ENCODE measurements at places on chromosomes 16 and 17.

DNA sequence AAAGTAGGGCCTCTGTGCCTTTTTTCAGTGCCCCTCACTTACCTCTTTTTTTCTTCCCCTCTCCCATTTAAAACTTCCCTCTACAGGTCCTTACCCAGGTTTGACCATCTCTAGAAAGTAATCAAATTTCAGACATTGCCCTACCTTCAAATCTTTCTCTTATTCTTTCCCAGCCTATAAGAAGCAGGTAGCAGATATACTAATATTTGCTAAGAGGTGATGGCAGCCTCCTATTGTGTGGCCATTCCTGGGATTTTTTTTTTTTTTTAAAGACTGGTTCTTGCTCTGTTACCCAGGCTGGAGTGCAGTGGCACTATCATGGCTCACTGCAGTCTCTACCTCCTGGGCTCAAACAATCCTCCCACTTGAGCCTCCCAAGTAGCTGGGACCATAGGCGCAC, 111.1 kb upstream of the HAS3 start:
- DNase-seq, result no peak

GRCh38 chr16:79595931-79596450, 4.5 kb downstream of the MAF start:
- DNase-seq, result no peak

- DNase-seq, result no peak
Observed at GRCh38 chr17:44768505-44769142, 9.8 kb downstream of the ADAM11 start.

- DNase-seq, result no peak
Observed at GRCh38 chr17:73705594-73705993, 61.3 kb upstream of the SDK2 start.

DNA sequence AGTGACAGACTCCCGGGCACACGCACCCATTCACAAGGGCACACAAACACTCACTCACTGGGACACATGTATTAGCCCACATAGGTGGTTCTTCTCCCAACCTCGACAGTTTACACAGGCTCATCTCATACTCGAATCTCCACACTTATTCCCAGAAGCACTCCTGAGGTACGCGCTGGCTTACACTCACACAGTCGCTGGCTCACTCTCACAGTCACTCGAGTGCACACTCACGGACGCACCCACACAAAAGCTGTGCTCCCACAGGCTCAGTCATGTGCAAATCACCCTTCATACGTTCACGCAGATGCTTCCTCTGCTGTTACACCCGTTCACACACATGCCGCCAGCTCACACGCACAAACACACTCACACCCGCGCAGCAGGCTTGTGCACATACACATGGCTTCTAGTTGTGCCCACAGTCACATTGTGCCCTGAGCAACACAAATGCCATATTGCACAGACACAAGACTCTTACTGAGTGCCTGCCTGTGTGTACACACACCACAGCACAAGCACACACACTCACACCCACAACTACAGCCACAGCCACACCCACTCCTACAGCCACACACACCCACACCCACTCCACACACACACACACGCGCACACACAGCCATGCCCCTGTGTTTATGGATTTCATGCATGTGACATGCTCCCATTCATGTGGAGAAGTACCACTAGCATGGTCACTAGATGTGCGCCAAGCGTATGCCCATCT, 8.4 kb upstream of the PRR29 start:
- DNase-seq, result no peak

DNA sequence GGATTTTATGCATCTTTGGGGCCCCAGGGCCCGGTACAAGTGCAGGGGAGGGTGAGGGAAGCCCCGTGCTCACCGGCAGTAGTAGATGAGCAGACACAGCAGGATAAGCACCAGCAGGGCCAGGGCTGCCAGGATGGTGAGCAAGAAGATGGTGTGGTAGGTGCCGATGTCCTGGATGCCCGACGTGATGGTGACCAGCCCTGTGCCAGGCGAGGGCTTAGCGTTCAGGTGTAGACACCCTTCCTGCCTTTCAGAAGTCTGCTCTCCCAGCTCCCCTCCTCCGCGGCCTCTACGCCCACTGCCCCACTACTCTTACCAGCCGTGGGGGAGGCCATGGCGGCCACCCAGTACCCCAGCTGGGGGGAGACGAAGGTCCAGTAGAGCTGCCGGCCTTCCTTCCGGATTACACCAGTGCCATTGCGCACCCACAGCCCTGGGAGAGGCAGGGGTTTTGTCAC, 8.0 kb downstream of the FAM171A2 start:
- no peak for DNase-seq

DNA sequence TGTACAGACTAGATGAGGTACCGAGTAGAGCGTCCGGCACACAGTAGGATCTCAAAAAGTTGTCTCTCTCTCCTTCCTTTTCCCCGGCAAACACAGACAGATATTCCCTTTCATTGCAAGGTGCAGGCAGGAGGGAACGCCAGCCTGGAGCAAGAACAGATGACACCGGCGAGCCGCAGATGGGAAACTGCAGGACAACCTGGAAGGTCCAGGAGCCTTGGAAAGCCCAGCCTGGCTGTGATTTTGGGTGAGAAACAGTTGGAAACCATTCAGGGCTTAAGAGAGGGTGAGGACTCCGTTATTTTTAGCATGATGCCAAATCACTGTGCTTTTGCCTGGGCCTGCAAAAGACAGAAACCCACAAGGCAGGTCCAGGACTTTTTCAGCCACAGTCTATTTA, 7.3 kb downstream of the CDH11 start:
- DNase-seq, result no peak

GRCh38 chr16:80023865-80024264, 423.3 kb upstream of the MAF start:
- DNase-seq, result no peak

DNA sequence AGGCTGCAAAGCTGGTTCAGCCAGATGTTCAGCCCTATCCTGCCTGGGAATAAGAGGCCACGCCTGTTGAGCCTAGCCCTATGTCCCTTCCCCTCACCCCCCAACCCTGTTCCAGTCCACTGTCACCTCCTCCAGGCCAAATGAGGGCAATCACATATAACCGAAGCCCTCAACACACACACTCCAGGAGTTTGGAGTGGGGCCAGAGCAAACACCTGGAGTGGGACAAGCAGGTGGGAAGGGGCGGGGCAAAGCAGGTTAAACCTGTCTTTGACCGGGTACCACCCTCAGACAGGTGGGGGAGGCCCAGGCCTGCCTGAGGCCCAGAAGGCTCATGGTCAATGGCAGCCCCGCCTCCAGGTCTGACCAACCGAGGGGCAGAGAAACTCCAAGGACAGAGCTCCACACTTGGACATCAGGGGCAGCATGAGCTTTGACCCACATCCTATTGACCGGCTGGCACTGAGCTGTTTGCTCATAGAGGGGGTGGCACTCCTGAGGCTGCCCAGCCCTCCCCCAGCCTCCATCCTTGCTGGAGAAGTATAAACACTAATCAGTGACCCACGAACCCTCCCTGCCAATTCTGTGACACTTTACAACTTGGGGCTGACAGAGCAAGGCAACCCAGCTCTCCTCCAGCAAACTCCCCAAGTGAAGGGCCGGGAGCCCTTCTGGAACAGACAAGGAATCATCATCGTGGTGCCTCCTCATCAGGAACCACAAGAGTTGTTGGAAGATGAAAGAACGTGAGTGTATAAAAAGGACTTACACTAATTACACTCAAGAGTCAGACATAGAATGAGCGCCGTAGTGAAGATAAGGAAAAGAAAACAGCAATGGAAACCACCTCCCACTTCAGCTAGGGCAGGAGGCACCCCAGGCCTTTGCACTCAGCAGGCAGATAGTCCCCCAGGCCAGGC, 1.5 kb downstream of the ESRP2 start:
- no peak for DNase-seq

DNA sequence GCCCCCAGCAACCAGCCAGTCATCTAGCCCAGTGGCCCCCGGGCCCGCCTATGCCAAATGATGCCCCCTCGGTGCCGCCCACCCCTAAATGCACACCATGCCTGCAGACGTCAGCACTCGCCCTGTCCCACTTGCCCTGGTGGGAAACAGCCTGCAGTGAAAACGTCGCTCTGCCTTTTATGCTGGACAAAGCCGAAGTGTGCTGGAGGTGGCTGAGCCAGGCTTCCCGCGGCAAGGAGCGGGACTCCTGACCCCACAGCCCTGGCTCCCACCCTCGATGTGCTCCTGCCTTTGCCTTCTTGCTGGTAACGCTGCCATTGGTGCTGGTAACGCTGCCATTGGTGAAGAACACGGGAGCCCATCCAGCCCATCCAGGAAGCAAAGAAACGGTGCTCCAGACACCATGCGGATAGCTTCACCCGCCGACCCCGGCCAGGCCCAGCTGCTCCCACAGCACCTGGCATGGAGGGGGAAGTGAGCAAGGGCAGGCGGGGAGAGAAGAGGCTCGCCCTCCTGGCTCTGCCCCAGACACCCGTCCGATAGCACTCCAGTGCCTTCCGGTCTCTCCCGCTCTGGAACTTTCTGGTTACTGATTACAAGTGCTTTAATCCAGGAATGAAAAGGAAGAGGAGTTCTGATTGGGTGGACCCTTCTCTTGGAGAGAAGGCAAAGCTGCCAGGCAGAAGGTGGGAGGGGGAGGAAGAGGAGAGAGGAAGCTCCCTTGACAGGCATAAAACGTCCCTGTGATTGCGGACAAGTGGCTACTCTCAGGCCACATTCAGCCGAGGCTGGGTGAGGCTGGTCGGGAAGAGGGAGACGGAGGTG, 4.0 kb upstream of the BAIAP2 start:
- no peak for DNase-seq

DNA sequence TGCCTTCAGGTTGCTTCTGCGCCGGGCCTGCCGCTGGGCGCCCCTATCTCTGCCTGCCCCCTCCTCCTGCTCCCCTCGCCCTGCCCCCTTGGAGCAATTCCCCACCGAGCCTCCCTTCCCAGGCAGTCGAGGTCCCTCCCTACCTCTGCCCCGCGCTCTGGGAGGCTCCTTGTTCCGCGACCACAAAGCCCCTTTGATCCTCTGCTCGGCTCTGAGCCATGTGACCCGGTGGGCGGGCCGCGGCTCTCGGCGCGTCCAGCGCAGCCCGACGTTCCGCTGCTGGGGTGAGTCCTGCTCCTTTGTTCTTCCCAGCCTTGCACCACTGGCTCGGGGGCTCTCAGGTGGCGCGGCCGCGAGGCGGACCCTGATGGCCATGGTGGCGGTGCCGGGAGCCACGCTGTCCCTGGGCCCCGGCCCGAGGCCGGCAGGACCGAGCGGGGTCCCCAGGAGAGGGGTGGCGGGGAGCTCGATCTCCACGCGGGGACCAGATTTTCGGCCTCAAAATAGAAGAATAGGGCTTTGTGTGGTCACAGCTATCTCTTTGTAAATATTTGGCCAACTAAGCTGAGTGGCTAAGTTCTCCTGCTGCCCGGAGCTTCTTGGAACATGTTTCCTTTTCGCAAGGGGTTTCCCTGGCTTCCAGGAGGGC, 310.6 kb downstream of the SEC14L1 start:
- no peak for DNase-seq

DNA sequence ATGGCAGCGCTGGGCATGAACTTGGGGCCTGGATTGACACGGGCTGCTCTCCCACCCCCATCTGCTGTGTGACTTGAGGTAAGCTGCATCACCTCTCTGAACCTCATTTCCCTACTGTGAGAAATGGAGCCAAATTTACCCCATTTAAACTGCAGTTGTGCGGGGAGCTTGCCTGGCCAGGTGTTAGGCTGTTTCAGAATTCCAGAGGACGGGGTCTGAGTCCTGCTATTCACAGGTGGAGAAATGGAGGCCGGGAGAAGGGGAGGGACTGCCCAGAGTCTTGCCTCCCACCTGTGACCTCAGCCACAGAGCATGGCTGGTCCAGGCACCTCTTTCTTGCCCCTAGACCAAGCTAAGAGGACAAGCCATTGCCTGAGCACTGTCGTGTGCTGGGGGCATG, 12.8 kb downstream of the KCNJ12 start:
- no peak for DNase-seq

GRCh38 chr16:89134269-89134668, 37.3 kb upstream of the CDH15 start:
- DNase-seq, result no peak

GRCh38 chr17:6255322-6255721, 179.6 kb downstream of the AIPL1 start:
- no peak for DNase-seq

DNA sequence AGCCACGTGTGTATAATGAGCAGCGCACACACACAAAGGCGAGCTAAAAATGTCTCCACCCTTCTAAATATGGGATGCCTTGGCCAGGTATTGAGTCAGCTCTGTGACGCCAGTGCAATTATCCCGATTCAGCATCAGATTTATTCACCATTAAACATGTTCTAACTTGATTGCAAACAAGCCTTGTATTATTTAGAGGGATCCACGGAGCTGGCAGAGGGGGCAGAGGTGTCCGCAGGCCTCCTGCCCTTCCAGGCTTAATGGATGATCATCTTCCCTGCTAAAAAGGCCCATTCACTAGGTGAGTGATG, 591.7 kb downstream of the MAF start:
- no peak for DNase-seq

- DNase-seq, result no peak
Observed at GRCh38 chr16:56630134-56630533, 2.3 kb upstream of the MT1M start.

GRCh38 chr17:34499576-34499975, 79.8 kb upstream of the TMEM132E start:
- no peak for DNase-seq

GRCh38 chr17:39946551-39947330, 16.1 kb upstream of the GSDMA start:
- no peak for DNase-seq

GRCh38 chr16:16782153-16782552, 403.2 kb downstream of the NPIPA7 start:
- DNase-seq, result no peak

- no peak for DNase-seq
Observed at GRCh38 chr17:30956764-30957374, 14.0 kb upstream of the RNF135 start.

DNA sequence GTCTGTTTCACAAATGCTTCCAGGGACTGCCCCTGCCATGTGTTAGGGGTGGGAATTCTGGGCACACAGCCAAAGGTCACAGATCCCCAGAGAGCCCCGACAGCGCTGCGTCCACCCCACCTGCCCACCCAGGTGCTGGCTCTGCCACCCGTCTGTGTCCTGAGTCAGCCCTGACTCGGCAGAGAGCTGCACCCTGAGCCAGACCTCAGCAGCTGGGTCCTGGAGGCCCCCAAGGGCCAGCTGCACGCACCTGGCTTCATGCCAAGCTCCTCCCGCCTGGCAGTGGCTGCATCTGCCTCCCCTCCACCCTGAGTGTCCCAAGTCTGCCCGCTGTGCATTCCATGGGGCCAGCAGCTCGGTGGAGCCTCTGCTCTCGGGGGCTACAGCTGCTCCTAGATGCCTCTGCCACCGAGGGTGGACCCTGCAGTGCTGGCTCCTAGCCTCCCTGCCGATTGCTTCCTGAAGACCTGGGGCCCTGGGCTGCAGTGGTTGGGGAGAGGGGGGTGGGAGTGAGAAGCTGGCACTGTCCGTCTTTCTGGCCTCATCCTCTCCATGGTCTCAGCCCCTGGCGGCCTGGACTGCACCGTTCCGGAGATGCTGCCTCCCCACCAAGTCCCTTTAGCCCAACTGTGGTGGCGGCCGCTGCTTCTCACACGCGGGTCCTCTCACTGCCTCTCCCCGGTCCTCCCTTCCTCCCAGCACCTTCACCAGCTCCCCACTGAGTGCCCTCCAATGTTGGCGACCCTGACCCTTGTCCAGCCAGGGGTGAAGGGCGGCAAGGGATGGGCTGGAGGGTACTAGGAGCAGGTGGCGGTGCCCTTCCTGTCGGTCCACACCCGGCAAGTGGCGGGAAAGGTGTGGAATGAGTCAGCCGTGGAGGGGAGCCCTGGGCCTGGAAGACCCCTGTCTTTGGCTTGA, 3.0 kb downstream of the SECTM1 start:
- no peak for DNase-seq

GRCh38 chr16:15653227-15653626, 3.2 kb downstream of the NDE1 start:
- DNase-seq, result no peak

GRCh38 chr16:63312346-63312745, 1276.1 kb upstream of the CDH8 start:
- no peak for DNase-seq

All from activated CD8-positive, alpha-beta memory T cell treated with anti-CD3 and anti-CD28 coated beads for 4 hours (primary cell).